NCI-H1417 (cell line): ENCODE measurements at places on chromosomes 3 and 15.
A peak's percentile ranks its signal among the peaks of the same experiment; 100 is the strongest.

DNA sequence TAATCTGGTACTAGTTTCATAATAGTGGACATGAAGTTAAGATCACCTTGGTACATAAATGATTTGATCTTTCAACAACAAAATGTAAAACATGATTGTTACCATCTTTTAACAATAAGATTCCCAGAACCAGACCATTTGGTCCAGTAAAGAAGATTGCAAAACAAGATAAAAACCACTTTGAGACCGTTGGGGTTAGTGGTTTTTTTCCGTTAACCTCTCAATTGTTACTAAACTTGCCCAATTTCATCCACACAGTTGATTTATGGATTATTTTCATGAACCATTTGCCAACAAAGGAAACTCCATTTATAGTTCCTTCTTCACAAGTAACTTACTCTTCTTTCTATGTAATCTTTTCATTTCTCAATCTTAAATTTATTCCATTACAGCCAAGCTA is 53.8 kb downstream of the ATP8B4 start:
- no peak for DNase-seq

- no peak for DNase-seq
Measured at GRCh38 chr3:16304061-16305010, 39.3 kb downstream of the OXNAD1 start.

DNA sequence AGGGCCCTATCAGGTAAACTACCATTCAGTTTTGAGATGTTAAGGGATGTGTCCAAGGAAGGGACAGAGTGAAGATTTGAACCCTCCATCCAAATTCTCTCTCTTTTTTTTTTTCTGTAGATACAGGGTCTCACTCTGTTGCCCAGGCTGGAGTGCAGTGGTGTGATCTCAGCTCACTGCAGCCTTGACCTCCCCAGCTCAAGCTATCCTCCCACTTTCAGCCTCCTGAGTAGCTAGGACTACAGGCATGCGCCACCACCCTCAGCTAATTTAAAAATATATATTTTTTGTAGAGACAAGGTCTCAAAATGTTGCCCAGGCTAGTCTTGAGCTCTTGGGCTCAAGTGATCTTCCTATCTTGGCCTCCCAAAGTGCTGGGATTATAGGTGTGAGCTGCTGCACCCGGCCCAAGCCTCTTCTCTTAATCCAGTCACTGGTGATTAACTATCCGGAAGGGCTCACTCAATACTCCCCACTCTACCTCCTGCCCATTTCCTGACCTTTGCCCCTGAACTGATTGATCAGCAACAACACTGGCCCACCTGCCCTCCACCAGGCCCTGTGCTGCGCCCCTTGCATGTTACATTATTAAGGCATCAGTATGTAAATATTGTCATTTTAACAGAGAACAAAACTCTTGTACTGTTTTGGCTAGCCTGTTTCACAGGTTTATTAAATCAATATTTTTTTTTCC is 164.7 kb downstream of the CTNNB1 start:
- no peak for DNase-seq

- no peak for DNase-seq
Measured at GRCh38 chr15:38874464-38874863, 309.9 kb upstream of the RASGRP1 start.

GRCh38 chr3:189108735-189109134 is 63.0 kb upstream of the TPRG1 start:
- no peak for DNase-seq

DNA sequence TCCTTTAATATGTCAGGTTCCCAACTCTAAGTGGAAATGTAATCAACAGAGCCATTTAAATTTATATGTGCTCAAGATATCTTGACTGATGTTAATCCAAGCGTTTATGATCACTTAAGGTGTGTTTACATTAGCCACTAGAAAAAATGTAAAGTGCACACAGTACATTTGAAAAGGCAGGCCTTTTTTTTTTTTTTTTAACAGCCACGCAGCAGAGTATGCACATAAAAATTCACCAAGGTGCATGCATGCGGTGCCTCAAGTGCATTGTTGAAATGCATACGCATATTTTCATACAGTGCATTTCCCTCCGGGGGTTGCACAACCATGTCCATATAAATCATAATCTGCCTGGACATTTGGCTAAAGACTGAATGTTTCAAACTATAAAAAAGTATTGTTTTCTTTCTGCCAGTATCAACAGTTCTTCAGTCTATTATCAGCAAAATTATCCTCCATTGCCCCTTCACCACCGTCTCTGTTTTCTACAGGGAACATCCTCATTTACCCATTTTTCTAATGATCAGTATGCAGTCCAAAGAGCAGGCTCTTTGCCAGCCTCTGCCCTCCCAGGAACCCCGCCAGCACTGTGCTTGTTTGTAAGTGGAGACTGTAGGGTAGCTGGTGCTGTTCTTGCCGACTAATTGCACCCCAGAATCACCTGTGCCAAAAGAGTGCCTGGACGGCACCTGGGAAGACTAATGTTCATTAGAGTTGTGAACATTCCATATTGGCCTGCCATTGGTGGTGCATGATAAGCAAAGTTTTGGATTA is 611.2 kb upstream of the CFAP20DC start:
- peak; percentile 85 for DNase-seq

DNA sequence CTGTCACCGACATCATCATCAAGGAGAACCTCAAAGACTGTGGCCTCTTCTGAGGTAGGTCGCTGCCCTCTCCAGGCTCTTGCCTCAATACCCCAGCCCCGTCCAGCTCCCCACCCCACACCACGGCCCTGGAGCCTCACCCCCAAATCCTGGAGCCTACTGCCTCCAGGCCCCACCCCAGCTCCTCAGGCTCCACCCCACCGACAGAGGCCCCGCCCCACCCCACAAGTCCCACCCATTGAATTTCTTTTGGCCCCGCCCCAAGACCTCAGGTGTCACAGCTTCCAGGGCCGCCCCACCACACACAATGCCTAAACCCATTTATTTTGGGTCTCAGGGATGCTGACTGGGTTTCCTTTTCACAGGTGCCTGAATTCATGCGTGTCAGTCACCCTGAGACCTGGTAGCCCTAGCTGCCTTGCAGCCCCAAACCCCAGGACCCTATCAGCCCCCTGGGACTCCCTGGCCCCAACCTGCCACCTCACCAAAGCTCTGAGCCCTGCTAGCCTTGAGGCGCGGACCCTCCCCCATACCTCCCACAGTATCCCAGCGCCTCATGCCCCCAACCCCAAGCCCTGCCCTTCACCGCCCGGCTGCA is 3.6 kb downstream of the GNAT1 start:
- DNase-seq, result peak; percentile 42

DNA sequence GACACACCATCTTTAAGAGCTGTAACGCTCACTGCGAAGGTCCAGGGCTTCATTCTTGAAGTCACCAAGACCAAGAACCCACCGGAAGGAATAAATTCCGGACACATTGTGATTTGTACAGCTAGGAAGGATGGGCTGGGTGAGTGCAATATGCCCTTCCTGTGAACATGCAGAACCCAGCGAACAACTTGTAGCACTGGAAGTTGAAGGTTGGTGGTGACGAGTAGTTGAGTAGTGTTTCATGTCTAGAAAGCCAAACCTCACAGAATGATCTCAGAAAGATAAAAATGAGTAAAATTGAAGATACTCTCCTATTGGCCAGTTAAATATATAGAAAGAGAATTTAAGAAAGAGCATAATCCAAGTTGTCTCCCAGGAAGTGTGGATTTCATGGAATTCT is 462.2 kb upstream of the CFAP20DC start:
- no peak for DNase-seq

- no peak for DNase-seq
Measured at GRCh38 chr15:98744506-98744905, 96.2 kb downstream of the IGF1R start.

GRCh38 chr3:71754610-71755253 is 1.1 kb downstream of the GPR27 start:
- no peak for DNase-seq

DNA sequence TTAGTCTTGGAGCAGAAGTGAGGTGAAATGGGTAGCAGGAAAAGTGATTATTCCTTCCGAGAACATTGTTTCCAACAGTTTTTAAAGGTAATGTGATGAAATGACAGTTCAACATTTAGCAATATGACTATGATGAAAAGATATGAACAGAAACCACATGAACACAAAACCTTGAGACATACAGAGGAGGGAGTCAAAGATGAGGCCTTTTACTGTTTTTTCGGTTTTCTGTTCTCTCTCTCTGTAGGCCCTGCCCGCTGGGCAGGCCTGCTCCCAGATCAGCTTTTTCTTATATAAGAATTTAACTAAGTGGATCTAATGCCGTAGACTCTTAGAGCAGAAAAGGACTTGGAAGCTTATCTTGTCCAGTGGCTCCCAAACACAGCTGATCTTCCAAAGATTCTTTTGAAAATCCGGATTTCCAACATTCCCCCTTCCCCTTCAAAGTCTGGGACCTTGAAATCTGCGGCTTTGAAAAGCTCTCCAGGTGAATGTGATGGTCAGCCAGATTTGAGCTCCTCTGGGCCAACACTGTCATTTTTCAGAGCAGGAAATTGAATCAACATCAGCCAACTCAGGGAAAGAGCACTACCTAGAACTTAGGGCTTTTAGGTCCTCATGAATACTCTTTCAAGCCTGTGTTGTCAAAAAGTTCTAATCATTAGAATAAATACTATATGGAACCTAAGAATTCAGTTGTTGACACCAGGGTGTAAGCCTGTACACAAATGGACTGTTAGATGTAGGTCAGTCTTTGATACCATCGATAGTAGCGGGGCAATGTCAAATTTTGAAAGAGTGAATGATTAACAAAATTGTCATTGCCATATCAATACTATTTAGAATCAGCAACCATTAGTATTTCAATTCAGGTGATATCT is 372.7 kb downstream of the SHQ1 start:
- no peak for DNase-seq

DNA sequence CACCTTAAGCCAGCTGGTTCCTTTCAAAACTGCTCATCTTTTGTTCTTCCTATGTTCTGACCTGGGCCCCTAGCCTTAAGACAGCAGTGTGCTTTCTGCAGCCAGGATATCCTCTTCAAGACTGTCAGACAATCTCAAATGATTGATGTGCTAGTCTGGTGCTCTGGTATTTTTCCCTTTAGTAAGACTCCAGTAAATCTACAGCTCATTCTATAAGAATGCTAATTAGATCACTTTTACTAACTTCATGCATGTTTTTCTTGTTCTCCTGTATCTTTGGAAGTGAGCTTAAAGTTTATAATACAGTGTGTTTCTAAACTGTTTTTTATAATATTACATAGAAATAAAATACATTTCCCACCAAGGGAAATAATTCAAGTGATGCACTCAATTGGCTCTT is 220.9 kb upstream of the NANOGP8 start:
- DNase-seq, result no peak
